ENCODE measurements at places on chromosomes 4 and X. TPM values are rescaled to one million over a fixed set of nuclear protein-coding genes. Genes with fewer than 3 reads are reported as not detected.
A peak's percentile ranks its signal among the peaks of the same experiment; 100 is the strongest.

Gene VCX3A
- total RNA-seq: 0.11 TPM

Gene GPRIN3
- total RNA-seq: 4.2 TPM

Gene AVPR2
- 0.81 TPM for total RNA-seq

Gene PTPN13
- 12.5 TPM for total RNA-seq

Gene SMIM43
- total RNA-seq: not detected

Gene ATP2B3
- 15.6 TPM for total RNA-seq

Gene FGFR3
- 1.7 TPM for total RNA-seq

Gene MAB21L2
- not detected for total RNA-seq

Gene PABPC1L2A
- not detected for total RNA-seq

Gene TEX11
- not detected for total RNA-seq

Gene CPLX1
- 1.8 TPM for total RNA-seq

Gene RAB40AL
- 0.80 TPM for total RNA-seq

Gene CCKAR
- not detected for total RNA-seq

- no peak for DNase-seq
These were observed 37.2 kb downstream of the CXCL8 start for GRCh38 chr4:73777612-73778011.

DNA sequence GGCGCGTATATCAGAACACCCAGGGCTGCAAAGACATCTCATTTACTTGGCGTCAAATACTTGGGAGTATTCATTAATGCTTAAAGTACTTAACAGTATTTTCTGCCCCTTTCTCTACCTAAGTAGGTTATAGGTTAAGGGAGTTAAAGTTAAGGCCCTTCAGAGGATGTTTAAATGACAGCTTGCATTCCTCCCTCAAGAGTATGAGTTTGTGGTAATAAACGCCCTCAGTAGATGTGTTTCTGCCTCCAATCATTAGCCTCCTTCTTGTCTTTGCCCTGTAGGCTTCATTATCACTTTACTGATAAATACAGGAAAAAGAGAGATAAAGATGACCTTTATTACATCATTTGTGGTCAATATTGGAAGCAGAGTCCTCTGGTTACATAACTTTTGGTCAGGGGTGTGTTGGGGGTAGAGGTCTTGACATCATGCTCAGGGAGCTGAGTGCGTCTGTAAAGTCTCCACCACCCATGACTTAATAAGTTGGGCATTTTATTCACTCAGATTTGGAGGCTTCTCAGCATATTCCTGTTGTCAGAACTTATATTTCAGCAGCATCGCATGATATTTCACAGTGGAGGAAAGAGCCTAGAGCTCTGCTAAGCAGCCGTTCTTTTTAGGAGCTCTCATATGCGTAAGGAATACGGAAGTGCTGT, 145.9 kb downstream of the CPE start:
- DNase-seq: no peak

- no peak for DNase-seq
These were observed 210.9 kb downstream of the SLIT2 start for GRCh38 chr4:20462426-20463175.

DNA sequence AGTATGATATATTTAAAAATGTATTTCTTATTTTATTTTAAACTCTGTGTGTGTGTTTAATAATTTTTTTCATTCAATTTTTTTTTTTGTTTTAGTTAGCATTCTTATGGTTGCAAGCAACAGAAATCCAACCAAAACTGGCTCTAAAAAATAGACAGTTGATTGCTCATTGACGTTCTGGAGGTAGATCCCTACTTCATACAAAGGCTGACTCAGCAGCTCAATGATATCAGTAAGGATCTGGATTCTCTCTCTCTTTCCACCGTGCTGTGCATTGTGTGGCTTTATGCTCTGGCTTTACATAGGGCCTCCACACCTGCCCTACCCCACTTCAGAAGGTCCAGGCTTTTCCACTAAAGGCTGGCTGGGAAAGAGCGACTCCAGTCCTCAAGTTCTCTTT, 117.8 kb downstream of the UCHL1 start:
- no peak for DNase-seq

DNA sequence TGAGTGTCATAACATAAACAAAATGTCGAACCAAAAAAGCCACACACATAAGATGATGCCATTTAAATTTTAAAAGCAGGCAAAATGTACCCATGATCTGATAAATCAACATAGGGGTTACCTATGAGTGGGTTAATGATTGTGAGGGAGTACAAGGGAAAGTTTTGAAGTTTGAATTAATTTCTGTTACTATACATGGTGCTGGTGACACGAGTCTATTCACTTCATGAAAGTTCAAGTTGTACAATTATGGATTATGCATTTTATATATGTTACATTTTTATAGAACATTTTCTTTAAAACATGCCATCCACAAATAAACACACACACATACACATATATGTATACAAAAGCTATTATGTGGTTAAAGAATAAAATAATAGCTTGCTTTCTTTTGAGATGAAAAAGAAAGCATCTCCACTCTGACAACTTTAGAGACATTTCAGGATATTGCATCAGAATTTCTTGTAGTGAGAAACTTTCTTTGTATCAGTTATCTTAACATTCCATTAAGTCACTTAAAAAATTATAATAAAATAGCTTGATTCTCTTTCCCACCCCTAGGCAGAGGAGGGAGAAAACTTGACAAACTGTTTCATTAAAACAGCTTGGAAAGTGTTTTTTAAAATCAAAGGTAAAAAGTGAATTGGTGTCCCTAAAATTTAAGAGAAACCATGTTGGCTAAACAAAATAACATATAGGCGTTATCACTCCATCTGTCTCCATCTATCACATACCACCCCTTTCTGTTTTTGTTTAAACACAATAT, 891.8 kb upstream of the NDST4 start:
- DNase-seq: no peak

- no peak for DNase-seq
These were observed 8.0 kb downstream of the CCDC110 start for GRCh38 chr4:185463541-185463940.

GRCh38 chr4:106690487-106690886, 321.9 kb upstream of the GIMD1 start:
- no peak for DNase-seq

DNA sequence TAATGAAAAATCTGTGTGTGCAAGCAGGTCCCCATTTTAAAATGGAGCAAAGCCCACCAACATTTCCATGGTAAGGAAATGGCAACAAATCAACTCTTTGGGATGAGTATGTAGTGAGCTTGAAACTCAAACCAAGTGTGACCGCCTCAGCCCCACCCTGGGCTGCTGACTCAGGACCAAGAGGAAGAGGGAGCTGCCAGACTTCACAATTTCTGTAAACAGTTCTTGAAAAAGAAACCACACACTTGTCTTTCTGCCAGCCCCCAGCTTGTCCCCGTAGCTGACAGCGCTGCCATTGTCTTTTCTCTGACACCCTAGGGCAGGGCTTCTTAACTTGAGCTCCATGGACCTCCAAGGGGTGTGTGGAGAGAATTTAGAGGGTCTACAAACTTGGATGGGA, 10.3 kb downstream of the RTL5 start:
- peak; percentile 47 for DNase-seq

GRCh38 chrX:20463296-20464075, 196.8 kb upstream of the RPS6KA3 start:
- DNase-seq: no peak

GRCh38 chr4:153465615-153466080, 512 bp upstream of the TMEM131L start:
- DNase-seq: peak; percentile 53

GRCh38 chr4:52694936-52695335, 35.8 kb upstream of the USP46 start:
- no peak for DNase-seq

- peak; percentile 84 for DNase-seq
These were observed at the start of gene GASK1B for GRCh38 chr4:158172261-158173258. TSS of gene GASK1B (minus strand) at chr4:158173025. CDS start at chr4:158171375, 1,650 bp downstream.

DNA sequence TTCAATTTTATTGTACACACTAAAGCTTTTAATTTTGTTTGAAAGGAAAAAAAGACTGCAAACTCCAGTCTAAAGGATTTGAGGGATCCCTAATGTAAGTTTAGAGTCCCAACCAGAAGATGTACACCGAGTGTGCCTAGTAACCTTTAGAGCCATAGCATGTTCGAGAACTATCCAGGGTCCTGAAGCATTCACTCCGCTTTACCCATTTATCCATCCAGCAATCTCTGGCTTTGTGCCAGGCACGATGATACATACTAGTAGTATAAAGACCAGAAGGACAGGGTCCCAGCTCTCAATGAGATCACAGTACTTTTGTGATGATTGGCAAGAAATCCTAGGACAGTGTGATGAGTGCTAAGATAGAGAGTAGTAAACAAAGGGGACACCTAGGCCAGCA, 168.7 kb downstream of the STK32B start:
- DNase-seq: peak; percentile 16

DNA sequence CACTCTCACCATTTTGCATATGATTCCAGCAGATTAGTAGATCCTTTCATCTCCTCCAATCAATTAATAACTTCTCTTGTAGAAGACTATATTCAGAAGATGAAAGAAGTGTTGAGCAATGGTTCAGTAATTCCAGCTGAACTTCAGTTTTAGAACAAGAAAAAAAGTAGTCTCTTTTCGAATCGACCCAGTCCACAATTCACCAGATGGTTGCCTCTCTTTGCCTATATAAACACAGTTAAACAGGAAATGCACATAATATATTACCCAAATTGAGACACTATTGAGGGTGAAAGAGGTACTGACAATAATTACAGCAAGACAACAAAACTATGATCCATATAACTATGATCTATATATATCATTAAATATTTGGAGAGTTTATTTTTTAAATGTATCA, 16.8 kb upstream of the FAM241A start:
- DNase-seq: no peak

- no peak for DNase-seq
These were observed 12.1 kb upstream of the SLAIN2 start for GRCh38 chr4:48329193-48329592.

GRCh38 chr4:13911256-13911655, 283.7 kb upstream of the BOD1L1 start:
- no peak for DNase-seq

DNA sequence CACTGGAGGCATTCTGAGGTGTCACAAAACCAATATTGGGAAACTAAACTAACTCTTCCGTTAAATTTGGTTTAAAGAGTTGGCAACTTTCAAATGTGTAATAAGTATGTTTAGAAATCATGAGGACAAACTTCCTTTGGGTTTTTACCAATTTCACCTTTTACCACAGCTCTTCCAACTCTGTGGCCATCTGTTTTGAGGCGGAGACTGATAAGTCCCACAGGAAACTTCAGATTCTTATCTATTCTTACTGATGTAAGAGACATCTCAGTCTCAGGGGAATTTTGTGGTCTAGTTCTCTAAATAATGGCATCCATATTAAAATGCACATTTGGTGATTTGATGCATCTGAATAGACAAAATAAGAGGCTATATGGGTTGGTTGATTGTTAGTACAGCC, 229.2 kb upstream of the AFF2 start:
- DNase-seq: no peak

DNA sequence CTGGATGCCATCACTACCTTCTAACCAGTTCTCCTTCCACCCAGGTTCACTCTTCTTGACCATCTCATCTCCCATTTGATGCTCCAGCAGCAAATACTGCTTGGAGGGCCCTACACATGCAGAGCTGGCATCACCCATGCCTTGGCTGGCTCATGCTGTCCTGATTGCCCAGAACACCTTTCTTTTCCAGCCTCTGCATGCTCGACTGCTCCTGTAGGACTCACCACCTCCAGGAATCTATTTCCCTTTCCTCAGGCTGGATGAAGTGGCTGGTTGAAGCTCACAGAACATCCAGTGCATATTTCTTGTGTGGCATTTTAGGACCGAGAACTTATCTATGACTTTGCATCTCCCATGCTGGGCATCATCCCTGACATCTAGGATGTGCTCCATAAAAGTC, 148.3 kb downstream of the CPEB2 start:
- DNase-seq: no peak

DNA sequence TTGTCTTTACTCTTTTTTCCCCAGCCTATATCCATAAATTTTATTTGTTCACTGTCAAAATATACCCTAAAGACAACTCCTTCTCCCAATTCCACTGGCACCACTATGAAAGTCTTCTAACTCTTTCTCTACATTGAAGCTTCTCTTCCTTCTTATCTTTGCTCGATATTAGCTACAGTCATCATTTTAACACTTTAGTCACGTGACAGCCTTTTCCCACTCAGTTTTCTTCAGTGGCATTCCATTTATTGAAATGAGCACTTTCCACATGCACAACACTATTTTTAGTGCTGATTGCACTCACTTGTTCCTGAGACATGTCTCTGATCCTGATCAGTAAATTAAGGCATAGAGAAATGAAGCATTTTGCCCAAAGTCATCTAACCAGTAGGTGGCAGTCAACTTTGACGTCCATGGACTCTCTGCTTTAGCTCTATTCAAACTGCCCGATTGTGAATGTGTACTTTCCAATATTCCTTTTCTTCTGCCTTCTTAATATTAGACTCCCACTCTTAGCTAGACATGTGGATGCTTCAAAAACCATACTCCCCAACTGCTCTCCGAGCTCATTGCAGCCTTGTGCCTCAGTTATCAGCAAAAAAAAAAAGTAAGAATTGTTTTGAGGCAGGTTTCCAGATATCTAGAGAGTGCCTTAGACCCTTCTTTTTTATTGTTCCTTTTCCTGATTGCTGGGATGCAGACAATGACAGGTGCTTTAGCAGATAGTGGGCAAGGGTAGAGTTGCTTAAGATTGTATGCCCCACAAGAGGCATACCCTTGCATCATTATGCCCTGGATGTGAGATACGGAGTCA, 394.4 kb upstream of the ADGRL3 start:
- no peak for DNase-seq

Measured in adrenal gland (tissue), 19 donors.